Omental fat pad (tissue), 4 donors: ENCODE measurements at places on chromosomes 11 and 22. TPM values are rescaled to one million over a fixed set of nuclear protein-coding genes. Genes with fewer than 3 reads are reported as not detected.

The LRRC32 gene
- total RNA-seq, result 18.7 TPM

The OR5T2 gene
- not detected for total RNA-seq

The YPEL1 gene
- total RNA-seq, result 3.4 TPM

GRCh38 chr11:62863687-62864335 is 16.9 kb upstream of the SLC3A2 start:
- no peak for DNase-seq

GRCh38 chr11:91257667-91258066 is 967.0 kb upstream of the FAT3 start:
- DNase-seq, result no peak

DNA sequence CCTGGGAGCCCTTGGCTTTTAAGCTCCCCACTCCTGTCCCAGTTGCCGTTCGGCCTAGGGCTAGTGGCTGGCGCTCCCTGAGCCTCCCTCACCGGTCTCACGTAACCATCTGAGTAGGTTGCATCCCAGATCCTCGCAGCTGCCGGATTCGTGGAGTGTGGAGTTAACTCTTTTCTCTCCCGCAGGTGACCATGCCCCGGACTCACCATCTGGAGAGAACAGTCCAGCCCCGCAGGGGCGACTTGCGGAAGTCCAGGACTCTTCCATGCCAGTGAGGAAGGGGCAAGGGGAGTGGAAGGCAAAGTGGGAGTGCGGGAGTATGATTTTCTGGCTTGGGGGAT is 902 bp downstream of the MUS81 start:
- DNase-seq, result no peak

DNA sequence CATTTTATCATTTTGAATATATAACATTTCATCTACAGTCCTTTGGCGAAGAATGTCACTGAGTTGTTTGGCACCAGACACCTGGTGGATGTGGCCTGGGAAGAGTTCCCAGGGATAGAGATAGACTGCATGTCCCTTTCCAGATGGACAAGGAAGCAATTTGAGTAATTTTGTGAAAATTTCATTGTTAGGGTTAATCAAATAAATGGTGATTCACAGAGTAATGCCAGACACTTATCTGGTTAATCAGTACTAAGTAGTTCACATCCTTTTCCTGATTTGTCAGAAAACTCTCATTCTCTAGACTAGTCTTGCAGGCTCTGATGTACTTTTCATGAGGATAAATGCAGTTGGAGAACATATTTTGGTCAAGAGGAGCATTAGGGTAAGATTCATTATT is 41.6 kb downstream of the NAALAD2 start:
- no peak for DNase-seq

DNA sequence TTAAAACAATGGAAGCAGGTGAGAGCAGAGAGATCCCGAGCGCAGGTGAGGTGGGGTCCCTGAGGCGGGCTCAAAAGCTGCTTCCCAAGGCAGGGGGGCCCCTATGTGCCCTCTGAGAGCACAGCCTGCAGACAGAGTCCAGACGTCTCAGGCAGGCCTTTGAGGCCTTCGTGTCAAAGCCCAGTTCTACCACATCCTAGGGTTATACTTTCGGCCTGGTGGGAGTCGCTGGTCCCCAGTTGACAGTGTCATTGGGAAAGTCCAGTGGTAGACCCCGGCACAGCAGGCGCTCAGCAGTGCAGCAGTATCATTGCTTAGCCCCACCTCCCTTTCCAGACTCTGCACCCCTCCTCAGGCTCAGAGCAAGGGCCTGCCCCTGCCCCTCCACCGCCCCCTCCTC is 9.1 kb downstream of the LINC01488 start:
- no peak for DNase-seq
